ENCODE measurements at places on chromosomes 5 and 9.

GRCh38 chr5:998246-999031, 10.2 kb upstream of the NKD2 start:
- H3K4me1 ChIP-seq = peaks cover 35% of the 10 kb centered on the region
- peaks cover 2% of the 10 kb centered on the region for H3K27me3 ChIP-seq
- H3K4me3 ChIP-seq = no peak overlapping the region
- H3K36me3 ChIP-seq = no peaks in the 10 kb centered on the region
- no peak overlapping the region for H3K27ac ChIP-seq

- H3K4me3 ChIP-seq = no peak overlapping the region
- peaks cover 41% of the 10 kb centered on the region for H3K36me3 ChIP-seq
These were observed 255.6 kb downstream of the NR3C1 start for GRCh38 chr5:143147902-143148301.

DNA sequence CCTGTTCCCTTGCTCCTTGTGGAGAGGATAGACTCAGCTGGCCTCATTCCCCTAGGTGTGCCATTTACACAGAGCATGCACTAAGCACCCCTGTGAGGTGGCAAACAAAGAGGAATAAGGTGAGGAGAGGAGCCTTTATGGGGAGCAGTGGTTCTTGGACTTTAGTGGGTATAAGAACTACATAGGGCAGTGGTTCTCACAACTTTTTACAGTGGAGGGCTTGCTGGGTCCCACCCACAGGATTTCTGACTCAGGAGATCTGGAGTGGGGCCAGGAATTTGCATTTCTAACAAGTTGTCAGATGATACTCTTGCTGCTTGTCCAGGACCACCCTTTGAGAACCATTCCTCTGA, 42.0 kb downstream of the CSF1R start:
- no peak for DNase-seq
- peaks cover 21% of the 10 kb centered on the region for H3K4me1 ChIP-seq
- no peak overlapping the region for H3K27ac ChIP-seq
- H3K4me3 ChIP-seq = no peak overlapping the region
- peaks cover 76% of the 10 kb centered on the region for H3K36me3 ChIP-seq

- no peaks in the 10 kb centered on the region for H3K36me3 ChIP-seq
- H3K27me3 ChIP-seq = no peaks in the 10 kb centered on the region
- no peak for DNase-seq
These were observed 41.6 kb downstream of the ERGIC1 start for GRCh38 chr5:172875505-172876279.

GRCh38 chr5:104186100-104186499, 623.5 kb upstream of the NUDT12 start:
- no peak overlapping the region for H3K4me3 ChIP-seq
- DNase-seq = no peak
- H3K27me3 ChIP-seq = no peaks in the 10 kb centered on the region
- no peak overlapping the region for H3K27ac ChIP-seq

GRCh38 chr5:6711409-6712141, 1.7 kb upstream of the TENT4A start:
- H3K27me3 ChIP-seq = no peaks in the 10 kb centered on the region
- H3K4me1 ChIP-seq = peaks cover 22% of the 10 kb centered on the region
- H3K4me3 ChIP-seq = peak overlapping the region; percentile 86
- peaks cover 15% of the 10 kb centered on the region for H3K36me3 ChIP-seq
- H3K27ac ChIP-seq = peak overlapping the region; percentile 93
- no peak for DNase-seq

DNA sequence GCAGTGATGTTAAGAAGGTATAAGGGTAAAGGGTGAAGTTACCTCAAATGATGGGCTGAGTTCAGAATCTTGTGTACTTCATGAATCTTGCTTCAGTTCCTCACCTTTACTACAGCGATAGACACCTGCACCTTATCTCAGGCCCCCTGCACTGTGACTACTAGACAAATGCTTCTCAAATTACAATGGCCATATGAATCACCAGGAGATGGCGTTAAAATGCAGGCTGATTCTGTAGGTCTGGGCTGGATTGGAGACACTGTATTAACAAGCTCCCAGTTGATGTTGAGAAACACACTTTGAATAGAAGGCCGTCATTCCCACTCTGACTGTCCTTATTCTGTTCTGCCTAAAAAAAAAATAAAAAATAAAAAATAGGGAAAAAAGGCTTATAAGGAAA, 29.8 kb downstream of the TARS1 start:
- no peak for DNase-seq
- H3K27me3 ChIP-seq = no peaks in the 10 kb centered on the region
- H3K4me1 ChIP-seq = no peaks in the 10 kb centered on the region
- no peak overlapping the region for H3K27ac ChIP-seq
- peaks cover 83% of the 10 kb centered on the region for H3K36me3 ChIP-seq

DNA sequence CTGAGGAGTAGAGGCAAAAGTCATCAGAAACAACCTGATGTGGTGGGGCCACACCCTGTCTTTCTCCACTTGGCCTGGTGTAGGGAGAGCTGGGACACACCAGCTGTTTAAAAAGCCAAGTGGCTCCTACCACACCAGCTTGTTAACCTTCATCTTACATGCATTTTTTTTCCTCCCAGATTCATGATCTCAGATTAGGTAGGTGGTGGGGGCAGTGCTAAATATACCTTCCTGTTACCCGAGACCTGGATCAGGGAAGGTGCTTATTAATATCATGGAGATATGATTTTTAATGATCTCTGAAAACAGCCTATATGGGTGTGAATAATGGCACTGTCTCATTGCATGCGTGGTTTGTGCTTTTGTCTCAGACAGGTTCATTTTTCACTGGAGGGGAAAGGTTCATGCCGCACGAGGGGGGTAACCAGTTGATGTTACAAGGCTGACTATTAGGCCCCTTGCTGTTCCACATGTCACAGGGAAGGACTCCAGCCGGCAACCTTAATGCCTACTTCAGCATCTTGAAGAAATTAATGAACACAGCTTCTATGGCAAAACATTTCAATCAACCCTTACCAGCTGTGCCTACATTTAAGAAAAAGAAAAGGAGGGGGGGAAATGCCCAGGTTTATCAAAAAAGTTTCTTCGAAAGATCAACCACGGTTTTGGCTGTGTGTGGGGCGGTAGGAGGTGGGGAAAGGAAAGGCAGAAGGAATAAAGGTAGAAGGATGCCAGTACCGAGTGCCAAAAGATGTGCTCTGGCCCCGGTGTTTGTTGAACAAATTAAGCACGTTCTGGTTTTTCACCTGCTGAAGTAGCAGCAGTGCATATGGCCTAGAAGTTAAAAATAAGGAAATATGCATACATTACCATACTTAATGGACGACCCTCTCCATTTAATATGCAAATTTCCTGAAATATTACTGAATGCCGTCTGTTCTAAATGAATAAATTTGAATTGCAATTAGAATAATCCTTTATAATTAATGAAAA, 185.4 kb downstream of the EBF1 start:
- no peaks in the 10 kb centered on the region for H3K4me1 ChIP-seq
- H3K27me3 ChIP-seq = no peaks in the 10 kb centered on the region
- no peak overlapping the region for H3K27ac ChIP-seq
- no peak for DNase-seq

- H3K36me3 ChIP-seq = no peaks in the 10 kb centered on the region
- peaks cover 6% of the 10 kb centered on the region for H3K27me3 ChIP-seq
- H3K4me3 ChIP-seq = no peak overlapping the region
- H3K27ac ChIP-seq = no peak overlapping the region
- no peak for DNase-seq
- H3K4me1 ChIP-seq = peaks cover 5% of the 10 kb centered on the region
These were observed 83.8 kb downstream of the SLC44A1 start for GRCh38 chr9:105328296-105328695.

DNA sequence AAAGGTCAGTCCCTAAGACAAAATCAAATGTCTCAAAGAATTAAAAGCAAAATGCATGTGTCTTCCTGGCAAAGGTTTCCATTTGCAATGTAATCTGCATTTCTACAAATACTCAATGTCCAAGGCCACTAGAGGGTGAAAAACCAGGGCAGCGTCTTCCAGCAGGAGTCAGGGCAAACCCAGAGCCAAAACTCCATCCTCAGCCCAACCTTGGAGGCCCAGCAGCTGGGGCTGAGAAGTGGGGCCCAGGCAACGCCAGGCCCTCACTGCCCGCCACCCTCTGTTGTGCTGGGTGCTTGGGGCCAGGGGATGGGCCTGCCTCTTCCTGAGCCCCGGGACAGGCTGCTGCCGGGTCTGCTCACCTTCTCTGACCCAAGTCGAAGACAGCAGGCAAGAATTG, 200.1 kb downstream of the PAX5 start:
- no peak for DNase-seq
- H3K36me3 ChIP-seq = no peaks in the 10 kb centered on the region
- no peaks in the 10 kb centered on the region for H3K4me1 ChIP-seq
- no peak overlapping the region for H3K4me3 ChIP-seq

DNA sequence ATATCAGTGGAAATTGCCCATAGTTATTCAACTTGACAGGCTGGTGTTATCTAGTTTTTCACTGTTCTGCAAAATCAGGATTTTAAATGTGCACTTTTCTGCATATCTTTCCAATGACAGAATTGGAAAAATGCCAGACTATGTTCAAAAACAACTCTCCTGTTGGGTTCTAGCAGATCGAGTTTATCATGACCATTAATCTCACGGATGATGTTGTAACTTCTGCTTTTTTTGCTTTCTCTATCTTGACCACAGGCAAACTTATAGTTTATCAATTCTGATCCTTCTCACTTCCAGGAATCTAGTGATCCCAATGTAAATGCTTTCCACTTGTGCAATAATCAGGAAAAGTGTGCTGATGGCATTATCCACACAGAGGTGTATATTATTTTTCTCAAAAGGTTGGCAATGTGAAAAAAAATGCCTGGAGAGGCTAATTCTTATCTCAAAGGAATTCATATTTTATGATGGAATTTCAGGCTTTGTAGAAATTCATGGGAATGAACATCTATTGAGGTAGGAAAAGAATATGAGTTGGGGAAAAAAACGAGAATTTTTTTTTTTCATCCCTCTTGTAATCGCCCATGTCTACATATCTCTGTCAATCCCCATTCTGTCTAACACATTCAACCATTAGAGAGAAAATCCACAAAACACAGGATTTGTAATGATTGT, 73.6 kb upstream of the DAB2 start:
- DNase-seq = no peak
- H3K4me1 ChIP-seq = no peaks in the 10 kb centered on the region
- no peak overlapping the region for H3K27ac ChIP-seq
- no peaks in the 10 kb centered on the region for H3K36me3 ChIP-seq
- no peak overlapping the region for H3K4me3 ChIP-seq

GRCh38 chr5:173662581-173663351, 46.3 kb upstream of the BOD1 start:
- no peaks in the 10 kb centered on the region for H3K27me3 ChIP-seq
- no peaks in the 10 kb centered on the region for H3K4me1 ChIP-seq
- no peak overlapping the region for H3K4me3 ChIP-seq
- no peak overlapping the region for H3K27ac ChIP-seq
- no peak for DNase-seq

- peaks cover 14% of the 10 kb centered on the region for H3K36me3 ChIP-seq
- DNase-seq = no peak
- H3K27ac ChIP-seq = peak overlapping the region; percentile 82
- peak overlapping the region; percentile 58 for H3K4me3 ChIP-seq
- no peaks in the 10 kb centered on the region for H3K27me3 ChIP-seq
These were observed 7.0 kb downstream of the PAM start for GRCh38 chr5:102762095-102762534.

DNA sequence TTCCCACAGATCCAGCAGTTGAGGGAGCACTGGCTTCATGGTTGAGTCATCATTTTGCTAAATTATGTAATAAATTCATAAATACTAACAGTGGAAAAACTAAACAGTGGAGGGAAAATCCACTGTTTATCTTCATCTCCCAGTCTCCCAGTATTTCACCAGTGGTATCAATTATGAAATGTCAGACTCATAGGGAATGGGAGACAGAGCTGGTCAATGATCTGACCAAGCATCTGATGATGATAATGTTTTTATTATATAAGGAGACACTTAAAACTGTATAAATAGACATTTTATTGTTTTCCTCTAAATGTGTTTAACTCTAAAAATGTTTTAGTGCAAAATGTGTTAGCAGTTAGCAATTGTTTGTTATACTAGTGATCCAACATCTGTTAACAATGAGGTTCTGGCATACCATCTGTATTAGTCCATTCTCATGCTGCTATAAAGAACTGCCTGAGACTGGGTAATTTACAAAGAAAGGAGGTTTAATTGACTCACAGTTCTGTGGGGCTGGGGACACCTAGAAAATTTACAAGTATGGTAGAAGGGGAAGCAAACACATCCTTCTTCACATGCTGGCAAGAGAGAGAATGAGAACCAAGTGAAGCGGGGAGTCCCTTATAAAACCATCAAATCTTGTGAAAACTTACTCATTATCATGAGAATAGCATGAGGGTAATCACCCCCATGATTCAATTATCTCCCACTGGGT, 11.8 kb upstream of the REEP5 start:
- H3K4me1 ChIP-seq = peaks cover 32% of the 10 kb centered on the region
- DNase-seq = no peak
- no peak overlapping the region for H3K27ac ChIP-seq
- no peaks in the 10 kb centered on the region for H3K36me3 ChIP-seq

- no peak overlapping the region for H3K4me3 ChIP-seq
- peak overlapping the region; percentile 39 for H3K27ac ChIP-seq
- H3K4me1 ChIP-seq = peaks cover 24% of the 10 kb centered on the region
- no peak for DNase-seq
- H3K36me3 ChIP-seq = peaks cover 31% of the 10 kb centered on the region
These were observed 4.5 kb downstream of the DUSP1 start for GRCh38 chr5:172766287-172767108.

DNA sequence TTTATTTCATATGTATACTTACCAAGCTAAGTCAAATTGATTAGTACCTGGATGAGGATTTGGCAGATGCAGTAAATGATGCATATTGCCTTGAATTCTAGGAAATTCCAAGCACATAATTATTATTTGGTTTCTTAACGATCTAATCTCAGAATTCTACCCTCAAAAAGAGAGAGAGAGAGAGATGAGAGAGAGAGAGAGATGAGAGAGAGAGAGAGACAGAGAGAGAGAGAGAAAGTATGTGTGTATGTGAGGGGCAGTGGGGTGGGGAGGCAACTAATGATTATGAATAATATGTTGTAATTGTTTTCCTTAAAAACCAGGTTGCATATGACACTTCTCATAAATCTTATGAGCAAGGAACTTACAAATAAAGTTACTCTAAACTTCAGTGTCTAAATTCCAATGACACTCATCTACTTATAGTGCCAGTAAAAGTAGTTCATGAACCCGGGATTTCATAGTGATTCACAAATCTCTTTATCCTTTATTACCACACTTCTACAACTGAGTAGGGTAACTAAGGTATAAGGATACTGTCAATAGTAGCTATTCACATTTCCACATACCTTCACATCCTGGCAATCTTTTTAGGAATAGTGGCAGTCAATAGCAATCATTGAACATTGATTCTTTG, 60.5 kb upstream of the EDIL3 start:
- H3K27ac ChIP-seq = no peak overlapping the region
- no peak overlapping the region for H3K4me3 ChIP-seq
- no peak for DNase-seq
- no peaks in the 10 kb centered on the region for H3K36me3 ChIP-seq
- no peaks in the 10 kb centered on the region for H3K27me3 ChIP-seq

- DNase-seq = no peak
- H3K27ac ChIP-seq = no peak overlapping the region
- no peaks in the 10 kb centered on the region for H3K4me1 ChIP-seq
These were observed 28.0 kb upstream of the NPR3 start for GRCh38 chr5:32683125-32683524.
